ENCODE measurements at places on chromosomes 16 and 17. TPM values are rescaled to one million over a fixed set of nuclear protein-coding genes. Genes with fewer than 3 reads are reported as not detected.

GRCh38 chr17:58614859-58615459 is 76.9 kb downstream of the TEX14 start:
- DNase-seq: no peak

The KRTAP9-8 gene
- not detected for total RNA-seq

GRCh38 chr17:52244689-52245088 is 86.2 kb upstream of the CA10 start:
- DNase-seq: no peak

The CES2 gene
- total RNA-seq: 30.5 TPM

DNA sequence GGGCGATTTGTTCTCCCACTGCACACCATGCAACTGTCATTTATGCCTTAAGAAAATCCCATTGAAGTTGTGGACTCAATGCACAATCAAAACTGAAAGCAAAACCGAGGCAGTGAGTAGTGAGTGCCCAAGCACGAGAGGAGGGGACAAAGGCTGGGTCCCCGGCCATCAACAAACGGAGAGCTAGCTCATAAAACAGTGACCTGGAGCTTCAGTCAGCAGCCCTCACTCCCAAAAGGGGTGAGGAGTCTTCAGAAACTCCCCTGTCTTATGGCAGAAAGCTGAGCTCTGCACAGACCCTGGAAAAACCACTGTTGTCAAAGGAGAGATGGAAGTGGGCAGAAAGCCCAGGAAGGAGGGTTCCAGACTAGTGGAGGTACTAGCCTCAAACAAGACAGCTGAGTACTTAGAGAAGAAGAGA is 96.9 kb downstream of the ADCY9 start:
- no peak for DNase-seq

DNA sequence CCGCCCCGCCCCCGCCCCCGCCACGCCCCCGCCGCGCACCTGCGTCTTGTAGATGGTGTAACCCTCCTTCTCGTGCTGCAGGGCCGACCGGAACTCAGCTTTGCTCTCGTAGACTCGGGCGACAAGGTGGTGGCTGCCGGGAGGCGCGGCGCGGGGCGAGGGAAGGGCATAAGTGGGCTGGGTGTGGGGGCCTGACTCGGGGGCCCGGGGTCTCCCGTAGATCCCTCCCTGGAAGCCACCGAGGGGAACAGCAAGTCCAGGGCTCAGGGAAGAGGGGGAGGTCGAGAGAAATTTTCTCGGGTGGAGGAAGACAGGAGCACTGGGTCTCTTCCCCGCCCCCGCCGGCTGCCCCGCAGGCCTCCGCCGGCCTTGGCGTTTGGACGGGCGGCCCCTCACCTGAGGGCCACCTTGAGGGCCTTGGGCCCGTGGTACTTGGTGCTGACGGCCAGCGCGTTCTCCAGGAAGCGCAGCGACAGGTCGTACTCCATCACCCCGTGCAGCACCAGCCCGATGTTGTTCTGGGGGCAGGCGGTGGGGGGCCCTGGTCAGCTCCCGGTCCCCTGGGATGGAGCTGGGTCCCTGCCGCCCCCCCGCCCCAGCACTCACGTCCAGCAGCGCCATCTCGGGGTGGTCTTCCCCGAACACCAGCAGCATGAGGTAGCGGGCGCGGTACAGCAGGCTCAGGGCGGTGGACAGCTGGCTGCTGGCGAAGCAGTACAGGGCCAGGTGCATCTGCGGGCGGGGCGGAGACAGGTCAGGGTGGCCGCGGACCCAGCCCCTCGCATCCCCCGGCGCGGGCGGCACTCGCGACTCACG is 19.4 kb downstream of the CLUH start:
- no peak for DNase-seq

GRCh38 chr17:55536205-55536604 is 25.0 kb upstream of the SMIM36 start:
- no peak for DNase-seq

DNA sequence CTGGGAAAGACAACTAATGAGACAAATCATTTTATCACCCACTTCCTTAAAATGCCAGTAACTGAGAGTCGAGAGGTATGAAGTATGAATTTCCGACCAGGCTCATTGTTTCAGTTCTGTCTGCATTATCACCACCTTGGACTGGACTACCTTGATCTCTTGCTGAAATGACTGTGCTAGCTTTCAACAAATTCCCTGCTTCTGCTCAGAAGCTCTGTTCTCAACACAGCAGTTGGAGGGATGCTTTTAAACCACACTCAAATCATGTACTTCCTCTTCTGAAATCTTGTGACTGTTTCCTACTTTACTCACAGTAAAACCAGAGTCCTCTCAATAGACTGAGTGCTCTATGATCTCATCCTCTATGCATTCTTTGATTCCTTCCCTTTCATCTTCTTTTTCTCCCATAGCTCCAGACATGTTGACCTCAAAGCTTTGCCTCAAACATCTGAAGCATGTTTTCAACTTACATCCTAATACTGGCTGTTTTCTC is 195.8 kb downstream of the KCNJ2 start:
- DNase-seq: no peak

- DNase-seq: peak; percentile 17
Observed at GRCh38 chr16:88938777-88939244, 38.2 kb downstream of the CBFA2T3 start.

- DNase-seq: peak; percentile 8
Observed at GRCh38 chr17:38628441-38628840, 22.7 kb upstream of the SRCIN1 start.

The NT5C3B gene
- total RNA-seq: 37.5 TPM

The HLF gene
- total RNA-seq: 1.0 TPM

The SLFN13 gene
- total RNA-seq: 22.5 TPM

DNA sequence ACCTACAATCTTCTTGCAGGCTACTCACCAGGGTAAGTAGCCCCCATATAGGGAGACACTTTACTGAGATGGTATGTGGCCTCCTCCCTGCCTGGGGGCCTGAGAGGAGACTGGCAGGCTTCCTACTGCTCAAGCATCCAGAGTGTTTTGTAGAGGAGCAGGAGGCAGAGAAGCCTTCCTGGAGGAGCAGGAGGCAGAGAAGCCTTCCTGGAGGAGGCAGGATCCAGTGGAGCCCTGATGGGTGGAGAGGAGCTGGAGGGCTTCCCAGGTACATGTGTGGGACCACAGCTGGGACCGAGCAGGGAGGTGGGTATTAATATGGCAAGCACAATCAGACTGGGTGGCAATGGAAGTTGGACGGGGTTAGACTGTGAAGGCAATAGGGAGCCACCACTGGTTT is 2.1 kb upstream of the ADGRG5 start:
- DNase-seq: no peak

DNA sequence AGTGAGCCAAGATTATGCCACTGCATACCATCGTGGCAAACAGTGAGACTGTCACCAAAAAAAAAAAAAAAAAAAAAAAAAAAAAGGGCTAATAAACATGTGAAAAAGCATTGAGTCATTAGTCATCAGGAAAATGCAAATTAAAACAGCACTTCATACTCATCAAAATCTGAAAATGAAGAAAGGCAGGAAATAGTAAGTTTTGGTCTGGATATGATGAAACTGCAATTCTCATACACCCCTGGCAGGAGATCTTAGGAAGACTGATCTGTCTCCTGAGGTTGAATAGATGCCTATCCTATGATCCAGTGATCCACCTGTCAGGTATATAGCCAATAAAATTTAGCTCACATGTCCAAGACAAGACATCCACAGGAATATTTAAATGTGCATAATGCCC is 212.7 kb downstream of the CPPED1 start:
- no peak for DNase-seq

- DNase-seq: peak; percentile 9
Observed at GRCh38 chr16:4987580-4988374, 29.6 kb downstream of the SEC14L5 start.

- peak; percentile 51 for DNase-seq
Observed at GRCh38 chr17:39963829-39964228, 1.0 kb downstream of the GSDMA start.

- peak; percentile 67 for DNase-seq
Observed at GRCh38 chr16:12067714-12068401, 91.3 kb downstream of the SNX29 start.

The TIMP2 gene
- 1.9 TPM for total RNA-seq

DNA sequence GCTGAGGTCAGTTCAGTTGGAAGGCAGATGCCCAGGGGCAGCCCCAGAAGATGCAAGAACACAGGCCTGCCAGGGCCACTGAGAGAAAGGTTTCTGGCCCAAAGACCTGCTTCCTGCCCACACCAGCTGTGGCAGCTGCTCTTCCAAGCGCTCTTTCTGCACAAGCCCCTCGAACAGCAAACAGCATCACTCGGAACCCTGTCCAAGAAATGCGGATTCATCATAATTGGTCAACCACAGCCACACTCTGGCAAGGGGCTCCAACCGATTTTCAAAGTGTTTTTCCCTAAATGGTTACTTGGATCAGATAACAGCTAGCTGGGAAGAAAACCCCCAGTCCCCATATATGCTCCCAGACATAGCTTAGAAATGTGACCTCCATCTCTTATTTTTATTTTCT is 71.1 kb upstream of the DNAH17 start:
- DNase-seq: no peak

- peak; percentile 77 for DNase-seq
Observed at GRCh38 chr16:19167710-19168370, at the start of gene SYT17. Gene SYT17, plus strand, starts transcription at chr16:19168240. Its CDS starts 407 bp downstream, at chr16:19168647.

DNA sequence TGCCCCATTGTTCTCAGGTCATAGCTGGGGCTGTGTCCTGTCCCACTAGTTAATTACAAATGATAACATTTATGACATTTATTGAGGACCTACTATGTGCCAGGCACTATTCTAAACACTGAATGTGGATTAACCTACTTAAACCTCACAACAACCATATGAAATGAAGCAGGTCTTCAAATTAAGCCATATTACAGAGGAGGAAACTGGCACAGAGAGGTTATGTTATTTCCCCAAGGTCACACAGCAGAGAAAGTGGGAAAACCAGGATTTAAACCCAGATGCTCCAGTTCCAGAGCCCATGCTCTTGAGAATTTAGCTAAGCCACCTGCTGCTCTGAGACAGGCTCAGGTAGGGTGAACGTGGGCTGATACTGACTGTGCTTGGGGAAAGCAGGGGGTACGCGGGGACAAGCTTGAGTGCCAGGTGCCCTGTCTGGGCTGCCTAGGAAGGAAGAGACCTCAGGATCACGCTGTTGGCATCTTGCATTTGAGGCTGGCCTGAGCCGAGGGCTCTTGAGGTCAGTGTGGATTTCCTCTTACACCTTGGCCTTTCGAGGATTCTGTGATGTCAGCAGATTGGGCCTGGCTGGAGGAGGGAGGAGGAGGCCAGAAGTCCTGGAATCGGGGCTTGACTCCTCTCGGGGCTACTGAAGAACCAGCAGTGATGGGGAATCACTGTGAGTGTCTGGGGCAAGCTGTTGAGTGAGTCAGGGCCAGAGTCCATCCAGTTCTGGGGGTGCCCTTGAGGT is 8.9 kb downstream of the SPNS2 start:
- DNase-seq: no peak

DNA sequence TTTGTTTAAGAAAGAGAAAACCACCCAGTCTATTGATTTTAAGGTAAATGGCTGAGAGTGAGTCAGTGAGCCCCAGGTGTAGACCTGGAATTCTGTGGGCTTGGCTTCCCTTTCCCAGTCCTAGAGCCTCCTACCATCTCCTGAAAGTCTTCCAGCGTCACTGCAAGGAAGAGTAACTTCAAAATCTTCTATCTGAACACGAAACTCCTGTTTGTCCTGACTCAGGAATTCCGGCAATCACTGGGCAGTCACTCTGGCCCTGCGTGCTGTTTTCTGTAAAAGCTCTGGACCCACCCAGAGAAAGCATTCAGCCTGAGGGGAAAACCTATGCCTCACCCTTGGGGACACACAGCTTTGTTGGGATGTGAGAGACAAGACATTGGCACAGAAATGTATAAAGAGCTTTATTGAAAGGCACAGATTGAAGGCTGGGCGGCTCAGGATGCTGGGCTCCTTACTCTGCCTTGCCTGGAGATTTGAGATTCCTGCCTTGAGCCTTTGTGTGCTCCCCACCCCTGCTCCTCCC is 15.9 kb downstream of the MINK1 start:
- DNase-seq: no peak

GRCh38 chr16:59909262-59909661 is 1175.1 kb upstream of the GOT2 start:
- no peak for DNase-seq

The SULT1A2 gene
- total RNA-seq: 0.26 TPM
